ENCODE measurements at places on chromosomes 16 and 17.

DNA sequence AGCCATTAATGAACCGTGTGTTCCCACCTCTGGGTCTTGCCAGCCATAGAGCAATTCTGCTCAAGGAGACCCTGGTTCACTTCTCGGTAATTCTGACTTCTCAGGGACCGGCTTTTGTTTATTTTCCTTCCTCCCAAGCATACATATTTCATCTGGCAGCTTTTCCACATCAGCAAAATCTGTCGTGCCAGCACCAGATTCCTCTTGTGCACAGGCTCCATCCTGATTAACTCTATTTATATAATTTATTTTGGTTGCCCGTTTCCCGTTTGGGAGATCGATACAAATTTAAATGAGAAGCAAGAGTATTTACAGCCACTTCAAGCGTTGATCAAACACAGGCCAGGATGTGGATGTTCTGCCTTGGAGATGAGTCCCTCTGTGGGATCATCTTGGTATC, 161.9 kb upstream of the XYLT1 start:
- no peak for DNase-seq

DNA sequence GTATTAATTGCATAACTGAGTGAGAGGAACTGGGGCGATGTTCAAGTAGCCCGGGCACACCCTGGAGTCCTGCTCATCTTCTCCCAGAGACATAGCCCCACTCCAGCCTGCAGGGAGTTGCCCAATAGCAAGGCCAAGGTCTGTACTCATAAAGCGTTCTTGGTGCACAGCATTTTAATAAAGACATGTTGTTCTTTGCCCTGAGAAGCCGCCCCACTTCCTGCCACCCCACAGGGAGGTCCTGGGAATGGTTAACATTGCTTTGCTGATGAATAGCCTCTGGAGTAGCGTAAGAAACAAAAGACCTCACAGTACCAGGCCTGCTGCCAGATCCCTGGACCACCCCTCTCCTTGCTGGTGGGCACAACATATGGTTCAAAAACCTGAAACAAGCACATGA, 21.6 kb upstream of the CDH1 start:
- DNase-seq, result no peak

DNA sequence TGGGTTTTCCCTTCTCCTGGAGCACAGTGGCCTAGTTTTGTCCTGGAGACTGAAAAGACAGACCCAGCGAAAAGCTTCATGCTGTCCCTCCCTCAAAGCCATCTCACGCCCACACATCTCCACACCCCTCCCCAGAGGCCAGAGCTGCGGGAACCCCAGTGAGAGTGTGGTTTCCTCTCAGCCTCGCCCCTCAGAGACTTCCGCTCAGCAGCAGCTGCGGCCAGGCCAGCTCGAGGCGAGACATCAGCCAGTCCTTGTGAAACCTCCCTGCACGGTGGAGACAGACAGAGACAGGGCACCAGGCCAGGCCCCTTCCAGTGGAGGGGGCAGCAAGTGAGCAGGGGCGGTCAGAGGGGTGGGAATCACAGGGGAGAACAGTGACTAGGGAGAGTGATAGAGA, 77.0 kb upstream of the TNRC6C start:
- peak; percentile 60 for DNase-seq

DNA sequence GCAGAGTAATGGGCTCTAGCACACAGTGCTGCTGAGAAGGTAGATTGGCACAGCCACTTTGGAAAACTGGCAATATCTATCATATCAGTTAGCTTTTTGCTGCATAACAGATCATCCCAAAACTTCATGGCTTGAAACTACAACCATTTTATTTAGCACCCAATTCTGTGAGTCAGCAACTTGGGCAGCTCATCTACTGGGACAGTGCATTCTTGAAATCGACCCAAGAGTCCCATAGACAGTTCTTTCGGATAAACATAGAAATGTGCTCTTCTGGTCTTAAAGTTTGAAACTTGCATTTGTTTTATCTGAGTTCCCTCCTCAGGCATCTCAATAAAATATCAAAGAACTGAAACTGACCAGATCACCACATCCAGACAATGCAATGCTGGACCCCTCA, 76.7 kb downstream of the CEP112 start:
- no peak for DNase-seq

GRCh38 chr17:79325709-79326430, 251.2 kb downstream of the ENGASE start:
- DNase-seq, result no peak

- no peak for DNase-seq
Observed at GRCh38 chr16:86300746-86301481, 209.4 kb upstream of the FOXF1 start.

DNA sequence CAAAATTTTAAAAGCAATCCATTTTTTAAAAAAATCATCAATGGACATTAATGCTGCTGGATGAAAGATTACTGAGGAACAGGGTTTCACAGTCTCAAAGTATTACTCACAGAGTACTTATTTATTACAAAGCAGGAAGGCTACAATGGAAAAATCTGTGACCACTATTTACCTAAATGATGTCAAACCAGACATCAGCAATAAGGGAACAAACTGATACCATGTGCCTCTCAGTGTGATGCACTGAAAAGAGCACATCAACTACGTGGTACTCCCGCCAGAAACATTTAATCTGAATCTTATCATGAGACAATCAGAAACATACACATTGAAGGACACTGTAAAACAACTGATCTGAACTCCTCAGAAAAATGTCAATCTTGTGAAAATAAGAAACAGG, 124.2 kb downstream of the PARN start:
- no peak for DNase-seq

DNA sequence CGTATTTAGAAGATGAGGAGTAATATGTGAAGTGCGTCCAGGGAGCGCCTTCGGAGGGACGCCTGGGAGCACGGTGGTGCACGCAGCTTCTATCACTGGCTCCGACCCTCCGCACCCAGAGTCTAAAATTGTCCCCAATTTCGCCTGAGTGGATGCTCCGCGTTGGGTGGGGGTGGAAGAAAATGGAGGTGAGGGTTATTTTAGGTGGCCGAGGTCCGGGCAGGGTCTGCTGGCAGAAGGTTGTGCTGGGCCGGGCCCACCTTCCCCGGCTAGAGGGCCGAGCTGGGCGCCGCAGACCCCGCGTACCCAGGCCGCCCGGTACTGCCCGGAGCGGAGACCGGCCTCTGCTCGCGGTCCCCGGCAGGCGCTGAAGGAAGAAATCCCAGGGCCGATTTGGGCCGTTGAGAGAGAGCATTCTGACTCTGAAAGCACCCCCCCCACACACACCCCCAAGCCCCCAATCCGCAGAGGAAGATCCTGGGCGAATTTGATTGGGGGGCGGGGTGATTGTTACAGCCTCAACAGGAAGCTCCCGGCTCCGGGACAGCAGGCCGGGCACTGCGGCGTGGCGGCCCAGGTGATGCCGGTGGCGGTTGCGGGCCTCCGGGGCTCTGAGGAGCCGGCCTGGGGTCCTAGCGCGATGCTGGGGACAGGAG, 3.0 kb downstream of the BAHCC1 start:
- DNase-seq, result no peak

DNA sequence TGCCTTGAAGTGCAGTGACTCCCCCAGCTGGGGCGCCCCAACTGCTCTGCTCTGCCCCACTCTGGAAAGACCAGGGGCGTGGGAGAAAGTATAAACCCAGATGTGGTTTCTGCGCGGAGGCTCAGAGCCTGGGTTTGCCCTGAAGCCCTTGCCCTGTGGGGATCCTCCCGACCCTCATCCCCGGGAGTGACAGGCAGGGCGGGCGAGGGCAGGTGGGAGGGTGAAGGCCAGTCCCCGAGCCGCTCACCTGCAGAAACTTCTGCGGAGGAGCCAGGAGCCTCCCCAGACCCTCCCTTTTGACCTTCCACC, 3.8 kb downstream of the TPSD1 start:
- DNase-seq, result no peak

- DNase-seq, result no peak
Observed at GRCh38 chr16:52584354-52585320, 37.7 kb upstream of the TOX3 start.

DNA sequence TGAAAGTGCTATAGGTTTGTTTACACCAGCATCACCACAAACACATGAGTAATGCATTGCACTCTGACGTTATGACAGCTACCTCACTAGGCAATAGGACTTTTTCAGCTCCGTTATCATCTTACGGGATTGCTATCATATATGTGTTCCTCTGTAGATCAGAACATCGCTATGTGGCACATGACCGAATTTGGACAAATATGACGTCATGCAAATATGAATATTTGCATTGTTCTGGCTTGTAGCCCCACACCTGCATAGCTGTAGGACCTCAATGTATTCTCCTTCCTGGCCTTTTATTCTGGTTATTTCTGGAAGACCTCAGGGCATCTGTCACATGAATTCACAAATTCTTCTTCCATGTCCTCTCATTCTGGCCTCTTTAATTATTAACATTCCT, 393.2 kb downstream of the CDH13 start:
- DNase-seq, result no peak

- DNase-seq, result no peak
Observed at GRCh38 chr17:15981208-15981607, 18.3 kb downstream of the ZSWIM7 start.

DNA sequence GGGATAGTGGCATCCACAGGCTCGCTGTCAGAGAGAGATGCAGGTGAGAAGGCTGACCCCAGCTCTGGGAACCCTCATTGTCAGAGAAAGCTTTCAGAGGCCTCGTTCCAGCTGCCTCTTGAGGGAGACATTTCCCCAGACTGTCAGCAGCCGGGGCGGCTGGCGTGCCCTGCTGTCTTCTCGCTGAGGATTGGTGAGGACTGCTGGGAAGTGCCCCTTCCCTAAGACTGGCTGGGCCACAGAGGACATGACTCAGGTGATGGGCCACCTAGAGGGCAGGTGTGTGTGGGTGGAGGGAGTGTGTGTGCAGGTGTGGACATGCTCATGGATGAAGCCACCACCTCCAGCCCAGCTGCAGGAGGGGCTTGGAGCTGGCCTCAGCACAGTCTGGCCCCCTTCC, 25.3 kb downstream of the SPACA3 start:
- no peak for DNase-seq

DNA sequence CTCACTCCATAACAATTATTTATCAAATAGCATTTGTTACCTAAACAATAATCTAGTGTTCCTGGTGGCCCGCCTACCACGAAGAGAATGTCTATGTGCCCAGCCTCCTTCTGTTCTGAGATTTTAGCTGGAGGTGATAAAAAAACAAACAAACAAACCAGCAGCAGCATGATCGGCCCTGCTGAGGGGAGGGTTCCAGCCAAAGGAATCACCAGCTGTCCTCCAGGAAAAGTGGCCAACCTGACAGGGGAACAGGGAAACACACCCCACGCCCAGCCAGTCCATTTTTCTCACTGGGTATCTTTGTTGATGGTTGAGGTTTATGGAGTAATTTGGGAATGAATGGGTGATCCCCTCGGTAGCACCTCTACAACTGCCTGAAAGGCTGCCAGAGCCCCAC, 203.0 kb upstream of the DYNLRB2 start:
- DNase-seq, result no peak

DNA sequence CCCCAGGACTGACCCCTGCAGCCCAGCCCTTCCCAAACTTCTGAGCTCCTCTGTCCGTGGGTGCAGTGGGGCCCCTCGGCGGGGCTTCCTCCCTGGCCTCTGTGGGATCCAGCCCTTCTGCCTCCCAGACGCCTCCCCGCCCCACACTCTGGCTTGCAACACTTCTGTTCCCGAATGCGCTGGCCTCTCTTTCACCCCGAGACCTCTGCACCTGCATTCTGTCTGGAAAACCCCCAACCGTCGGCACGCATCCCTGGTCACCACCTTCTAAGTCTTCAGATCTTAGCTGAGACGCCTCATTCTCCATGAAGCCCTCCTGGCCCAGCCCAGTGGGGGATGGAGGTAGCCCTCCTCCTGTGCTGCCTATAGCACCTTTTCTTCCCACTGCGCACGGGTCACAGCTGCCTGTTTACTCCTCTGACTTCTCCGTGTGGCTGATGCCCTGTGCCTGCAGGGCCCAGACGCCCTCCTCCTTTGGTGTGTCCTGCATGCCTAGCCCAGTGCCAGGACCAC, 26.4 kb downstream of the TMEM235 start:
- DNase-seq, result peak; percentile 31

DNA sequence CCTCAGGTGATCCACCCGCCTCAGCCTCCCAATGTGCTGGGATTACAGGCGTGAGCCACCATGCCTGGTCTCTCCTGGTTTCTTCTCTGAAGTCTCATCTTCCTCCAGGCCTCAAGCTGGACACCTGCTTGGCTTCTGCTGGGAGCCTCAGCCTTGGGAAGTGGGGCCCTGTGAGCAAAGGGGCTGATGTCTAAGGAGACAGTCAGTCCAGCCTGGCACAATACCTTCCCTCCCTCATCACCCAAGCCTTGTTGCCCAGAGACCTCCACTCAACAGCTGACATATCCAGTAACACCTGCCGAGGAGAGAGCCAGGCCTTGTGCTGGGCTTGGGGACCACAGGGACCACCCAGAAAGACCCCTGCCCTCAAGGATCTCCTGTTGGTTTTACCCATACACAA, 251.6 kb downstream of the GSG1L start:
- DNase-seq, result no peak

- no peak for DNase-seq
Observed at GRCh38 chr17:37833237-37833859, 88.5 kb upstream of the HNF1B start.

- DNase-seq, result no peak
Observed at GRCh38 chr16:3645108-3645503, 9.4 kb upstream of the DNASE1 start.

GRCh38 chr16:30340621-30341020, 14.5 kb downstream of the CD2BP2 start:
- DNase-seq, result no peak

DNA sequence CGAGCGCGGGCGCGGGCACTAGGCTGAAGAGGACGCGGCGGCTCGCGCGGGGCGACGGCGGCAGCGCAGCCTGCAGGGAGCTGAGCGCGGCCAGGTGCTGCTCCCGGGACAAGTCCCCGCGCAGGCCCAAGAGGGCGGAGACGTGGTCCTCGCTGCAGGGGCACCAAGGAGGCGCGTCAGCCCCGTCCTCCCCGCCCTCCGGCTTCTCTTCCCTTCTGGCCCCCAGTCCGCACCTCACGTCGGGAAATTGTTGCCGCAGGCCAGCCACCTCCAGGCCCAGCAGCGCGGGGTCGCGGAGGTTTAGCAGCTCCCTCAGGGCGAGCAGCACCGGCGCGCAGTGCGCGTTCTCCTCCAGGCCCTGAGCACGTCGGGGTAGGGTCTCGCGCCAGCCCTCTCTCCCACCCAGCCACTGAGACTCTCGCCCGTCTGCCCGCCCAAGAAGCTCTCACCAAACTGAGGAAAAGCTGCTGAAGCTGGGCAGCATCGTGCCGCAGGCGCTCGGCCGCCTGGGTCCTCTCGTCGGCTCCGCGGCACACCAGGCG, 761 bp upstream of the MATCAP1 start:
- no peak for DNase-seq
